Stimulated activated CD4-positive, alpha-beta T cell treated with anti-CD3 and anti-CD28 coated beads, Interleukin-15, amount 100 ng/mL, for 48 hours (primary cell): ENCODE measurements at places on chromosomes 12 and 14.

DNA sequence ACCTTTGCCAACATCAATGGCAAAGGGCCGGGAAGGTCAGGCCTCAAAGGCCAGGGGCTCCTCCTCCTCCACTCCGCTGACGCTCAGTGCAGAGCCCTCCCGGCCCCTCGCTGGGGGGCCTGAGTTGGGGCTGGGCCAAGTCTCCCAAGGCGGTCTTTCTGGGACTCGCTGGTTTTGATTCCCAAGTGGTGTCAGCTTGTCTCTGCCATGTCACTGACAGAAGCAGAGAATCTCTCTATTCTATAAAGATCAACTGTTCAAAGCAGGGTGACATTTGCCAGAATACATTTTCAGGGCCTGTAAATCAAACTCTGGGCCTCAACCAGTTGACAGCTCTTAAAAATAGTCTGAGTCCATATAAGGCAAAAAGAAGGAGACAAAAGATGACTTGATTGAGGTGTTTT, 75.9 kb downstream of the CCDC88C start:
- DNase-seq = no peak

- DNase-seq = no peak
Observed at GRCh38 chr12:20368114-20368650, at the start of gene PDE3A. Gene PDE3A, plus strand, starts transcription at chr12:20368537. Its CDS starts 748 bp downstream, at chr12:20369285.

- DNase-seq = no peak
Observed at GRCh38 chr14:53126731-53127130, 26.4 kb downstream of the DDHD1 start.

DNA sequence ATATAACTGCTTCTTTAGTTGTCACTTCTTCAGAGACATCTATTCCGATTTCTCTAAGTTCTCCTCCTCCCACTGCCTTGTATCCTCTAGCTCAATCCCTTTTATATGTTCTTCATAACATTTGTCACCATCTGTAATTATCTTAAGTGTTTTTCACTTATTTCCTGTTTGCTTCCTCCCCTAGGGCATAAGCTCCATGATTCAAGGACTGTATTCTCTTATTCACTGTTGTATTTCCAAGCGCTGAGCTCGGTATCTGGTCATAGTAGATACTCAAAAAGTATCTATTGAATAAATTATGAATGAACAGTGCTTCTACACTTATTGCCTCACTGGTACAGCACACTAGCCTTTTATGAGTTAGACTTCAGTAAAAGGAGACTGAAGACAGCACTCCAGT, 109.0 kb upstream of the TMPO start:
- DNase-seq = no peak

- no peak for DNase-seq
Observed at GRCh38 chr14:105055736-105056302, 9.4 kb downstream of the GPR132 start.

DNA sequence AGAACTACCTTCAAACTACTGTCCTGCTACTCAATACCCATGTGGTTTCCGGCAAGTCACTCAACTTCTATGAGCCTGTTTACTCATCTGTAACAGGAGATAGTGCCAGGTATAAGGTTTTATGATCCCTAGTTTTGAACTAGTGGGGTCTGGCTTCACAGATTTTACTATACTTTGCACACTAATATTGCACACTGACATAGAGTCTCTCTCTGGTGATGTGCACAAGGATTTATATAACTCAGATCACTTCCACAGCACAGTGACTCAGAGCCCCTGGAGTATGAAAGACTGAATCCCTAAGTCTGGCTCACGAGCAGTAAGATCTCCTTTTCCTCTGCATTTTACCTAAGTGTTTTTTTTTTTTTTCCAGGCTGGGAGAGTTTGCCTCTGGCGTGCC, 69.7 kb upstream of the SLC38A2 start:
- DNase-seq = no peak

DNA sequence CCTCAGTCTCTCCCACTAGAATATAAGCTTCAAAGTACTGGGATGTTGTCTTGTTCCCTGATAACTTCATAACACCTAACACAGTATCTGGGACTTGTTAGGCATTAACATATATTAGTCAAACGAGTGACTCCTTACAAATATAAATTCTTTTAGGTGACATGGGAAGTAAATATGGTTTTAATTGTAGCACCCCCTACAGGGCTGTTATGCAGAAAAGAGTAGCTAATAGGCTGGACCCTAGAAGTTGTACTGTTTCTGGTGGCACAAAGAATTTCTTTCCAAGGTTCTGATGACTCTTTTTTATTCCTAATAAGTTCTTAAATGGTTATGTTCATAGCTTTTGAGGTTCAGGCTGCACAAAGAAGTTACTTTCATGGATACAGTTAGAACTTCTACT, 29.8 kb downstream of the GPATCH2L start:
- DNase-seq = no peak
